ENCODE measurements at places on chromosomes 2 and 18.

- DNase-seq = no peak
Observed at GRCh38 chr18:48962994-48963561, 12.3 kb upstream of the SMAD7 start.

- DNase-seq = no peak
Observed at GRCh38 chr18:58576638-58577251, 52.1 kb downstream of the ALPK2 start.

GRCh38 chr2:239209783-239210182 lies 191.0 kb downstream of the HDAC4 start:
- DNase-seq = no peak

DNA sequence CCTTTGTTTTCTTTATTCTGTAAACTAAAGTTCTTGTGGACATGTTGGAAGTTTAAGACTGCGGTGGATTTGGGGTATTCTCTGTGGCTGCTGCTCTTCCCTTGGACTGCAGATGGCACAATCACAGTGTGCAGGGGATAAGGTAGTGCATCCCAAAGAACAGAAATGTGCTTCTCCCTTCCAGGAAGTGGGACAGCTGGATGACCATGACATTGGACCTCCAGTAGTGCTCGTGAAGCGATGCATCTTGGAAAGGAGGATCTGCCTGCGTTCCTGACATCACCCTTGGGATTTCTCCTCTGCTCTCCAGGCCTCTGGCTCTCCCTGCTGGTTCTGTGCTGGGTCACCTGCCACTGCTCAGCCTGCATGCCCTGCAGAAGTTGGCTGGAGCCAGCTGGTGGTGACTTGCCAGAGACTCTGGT lies 109.9 kb downstream of the SLC4A3 start:
- peak; percentile 37 for DNase-seq

- no peak for DNase-seq
Observed at GRCh38 chr2:11389052-11389420, 44.6 kb upstream of the ROCK2 start.

DNA sequence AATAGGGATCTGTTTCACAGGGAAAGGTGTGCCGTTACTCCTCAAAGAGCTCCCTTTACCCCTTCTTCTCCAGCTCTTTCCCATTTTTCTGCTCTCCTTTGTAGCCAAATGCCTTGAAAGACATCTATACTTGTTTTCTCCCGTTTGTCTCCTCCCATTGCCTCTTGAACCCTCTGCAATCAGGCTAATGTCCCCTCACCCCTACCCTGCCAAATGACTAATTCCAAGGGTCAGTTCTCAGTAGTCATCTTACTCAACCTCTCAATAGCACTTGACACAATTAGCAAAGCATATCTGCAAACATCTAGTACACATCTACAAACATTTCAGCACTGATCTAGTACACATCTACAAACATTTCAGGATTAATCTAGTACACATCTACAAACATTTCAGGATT lies 12.6 kb downstream of the MRO start:
- DNase-seq = no peak

GRCh38 chr18:2485983-2486382 lies 85.3 kb downstream of the METTL4 start:
- DNase-seq = no peak

DNA sequence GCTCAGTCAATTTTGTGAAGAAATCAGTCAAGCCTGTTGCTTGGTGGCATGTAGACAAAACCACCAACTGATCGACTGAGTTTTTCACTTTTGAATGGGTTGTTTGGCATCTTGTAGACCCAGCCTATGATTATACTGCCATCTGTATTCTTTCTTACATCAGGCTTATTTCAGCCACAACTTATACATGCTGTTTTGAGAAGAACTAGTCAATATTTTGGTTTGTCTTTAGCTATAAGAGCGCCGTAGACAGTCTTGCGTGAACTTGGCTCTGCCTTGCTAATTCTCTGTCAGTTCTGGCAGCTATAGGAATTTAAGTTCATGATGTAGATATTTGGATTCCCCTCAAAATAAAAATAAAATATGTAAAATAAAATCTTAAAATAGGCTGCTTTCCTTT lies 742.0 kb upstream of the FANCL start:
- DNase-seq = no peak

- no peak for DNase-seq
Observed at GRCh38 chr2:216665242-216665641, 30.1 kb downstream of the IGFBP5 start.

GRCh38 chr2:208984376-208985090 lies 439.3 kb upstream of the MAP2 start:
- no peak for DNase-seq

DNA sequence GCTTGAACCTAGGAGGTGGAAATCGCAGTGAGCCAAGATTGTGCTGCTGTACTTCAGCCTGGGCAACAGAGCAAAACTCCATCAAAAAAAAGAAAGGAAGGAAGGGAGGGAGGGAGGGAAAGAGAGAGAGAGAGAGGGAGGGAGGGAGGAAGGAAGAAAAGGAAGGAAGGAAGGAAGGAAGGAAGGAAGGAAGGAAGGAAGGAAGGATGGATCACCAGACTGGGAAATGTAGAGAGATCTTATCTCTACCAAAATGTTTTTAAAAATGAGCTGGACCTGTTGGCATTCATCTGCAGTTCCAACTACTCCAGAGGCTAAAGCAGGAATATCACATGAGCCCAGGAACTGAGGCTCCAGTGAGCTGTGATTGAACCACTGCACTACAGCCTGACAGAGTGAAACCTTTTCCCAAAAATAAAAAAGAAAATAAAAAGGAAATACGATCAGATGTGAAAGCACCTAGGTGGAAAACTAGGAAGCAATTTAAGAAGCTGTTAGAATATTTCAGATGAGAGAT lies 239.4 kb downstream of the CDH7 start:
- no peak for DNase-seq

GRCh38 chr2:122236152-122236874 lies 480.9 kb downstream of the TSN start:
- DNase-seq = no peak

- no peak for DNase-seq
Observed at GRCh38 chr2:8595428-8595805, 86.4 kb upstream of the ID2 start.

- DNase-seq = no peak
Observed at GRCh38 chr2:16729335-16729734, 63.7 kb upstream of the CYRIA start.

GRCh38 chr18:45688833-45689232 lies 35.1 kb upstream of the SLC14A1 start:
- no peak for DNase-seq

DNA sequence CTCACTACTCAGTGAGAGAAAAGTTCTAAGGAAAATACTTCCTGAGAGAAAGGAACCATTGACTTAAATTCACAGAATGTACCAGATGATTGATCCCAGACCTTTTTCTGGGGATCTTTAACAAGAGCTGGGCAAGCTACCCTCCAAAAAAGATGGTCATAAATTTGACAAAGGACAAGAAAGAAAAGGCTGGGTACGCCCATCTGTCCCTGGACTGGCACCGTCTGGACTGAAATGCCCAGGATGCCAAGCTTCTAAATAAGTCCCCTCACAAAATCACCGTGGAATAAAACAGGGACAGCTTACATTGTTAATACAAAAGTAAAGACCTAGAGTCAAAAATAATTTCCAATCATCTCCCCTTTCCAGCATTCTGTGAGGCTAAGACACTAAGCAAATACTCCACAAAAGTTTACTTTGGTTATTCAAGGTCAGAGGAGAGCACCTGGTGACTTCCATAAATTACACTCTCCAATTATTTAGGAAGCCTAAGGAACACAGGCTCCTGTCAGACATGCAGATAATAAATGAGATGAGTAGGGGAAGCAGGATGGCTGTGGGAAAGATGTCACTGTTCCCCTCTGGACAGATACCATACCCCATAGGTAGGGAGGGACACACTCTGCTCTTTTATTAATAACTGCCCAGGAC lies 69.9 kb downstream of the UXS1 start:
- DNase-seq = peak; percentile 51

DNA sequence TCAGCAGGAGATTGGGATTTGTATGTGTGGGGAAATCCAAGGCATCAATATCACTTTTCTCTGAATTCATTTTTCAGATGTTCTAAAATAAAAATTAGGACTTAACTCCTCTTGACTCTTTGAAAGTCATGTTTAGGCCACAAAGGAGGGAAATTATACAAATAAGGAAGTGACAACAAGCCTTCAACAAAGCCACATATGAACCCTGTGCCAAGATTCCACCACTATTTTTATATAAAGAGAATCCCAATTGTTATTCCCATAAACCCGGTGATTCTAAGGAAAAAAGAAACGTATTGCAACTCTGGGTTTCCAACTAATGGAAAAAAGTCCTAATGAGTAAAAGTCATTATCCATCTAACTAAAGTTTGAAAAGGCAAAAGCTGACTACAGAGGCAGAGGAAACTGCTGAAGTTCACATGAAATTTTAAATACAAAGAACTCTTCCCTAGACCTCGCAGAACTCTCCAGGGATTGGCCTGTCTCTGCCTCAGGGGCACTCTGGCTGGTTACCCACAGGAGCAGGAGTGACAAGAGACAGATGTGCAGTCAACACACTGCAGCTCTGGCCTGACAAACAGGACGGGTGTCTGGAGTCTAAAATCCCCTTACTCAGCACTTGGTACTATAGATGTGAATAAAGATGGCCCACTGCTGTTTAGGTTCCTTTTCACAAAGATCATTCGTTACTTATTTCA lies 11.5 kb downstream of the NPC1 start:
- DNase-seq = no peak

GRCh38 chr2:60406192-60406591 lies 147.3 kb downstream of the BCL11A start:
- DNase-seq = no peak

DNA sequence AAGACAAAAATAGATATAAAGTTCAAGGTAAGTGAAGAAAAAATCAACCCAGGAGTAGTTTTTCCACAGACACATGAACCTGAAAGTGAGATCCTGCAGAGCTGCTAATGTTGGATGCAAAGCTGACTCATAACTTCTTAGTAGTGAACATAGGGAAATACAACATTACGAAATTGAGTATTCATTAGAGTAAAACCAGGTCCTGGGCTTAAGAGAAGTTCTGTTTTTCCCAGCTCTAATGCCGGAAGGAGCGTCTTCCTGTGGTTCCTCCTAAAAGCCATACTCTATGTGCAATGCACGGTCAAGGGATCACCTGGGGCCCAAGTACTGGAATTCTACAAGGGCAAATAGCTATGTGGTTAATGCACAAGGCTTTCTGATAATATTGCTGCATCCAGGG lies 141.7 kb downstream of the RBMS1 start:
- no peak for DNase-seq

All from SHP77 treated with DMSO at 0.1 percent for 48 hours (cell line).